ENCODE measurements at places on chromosomes 1 and 21.
A peak's percentile ranks its signal among the peaks of the same experiment; 100 is the strongest.

- DNase-seq: no peak
Measured at GRCh38 chr1:97050506-97050905, 328.9 kb downstream of the PTBP2 start.

DNA sequence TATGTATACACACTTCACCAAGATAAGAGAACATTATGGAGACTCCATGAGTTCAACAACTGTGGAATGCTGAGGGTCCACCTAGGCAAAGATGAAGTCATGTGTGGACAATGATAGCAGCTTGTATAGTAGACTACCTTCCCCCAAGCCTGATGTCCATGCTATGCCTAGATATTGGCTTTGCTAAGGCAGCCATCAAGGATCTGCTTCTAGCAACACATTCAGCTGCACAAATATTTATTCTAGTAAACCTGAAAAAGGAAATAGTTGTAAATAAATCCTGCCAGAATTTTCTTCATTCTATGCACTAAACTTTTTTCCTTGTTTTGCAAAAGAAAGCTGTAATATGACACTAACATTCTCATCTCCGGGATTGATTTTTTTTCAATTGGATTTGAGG lies 7.0 kb upstream of the LPAR3 start:
- no peak for DNase-seq

- DNase-seq: no peak
Measured at GRCh38 chr1:232474826-232475225, 155.1 kb downstream of the SIPA1L2 start.

DNA sequence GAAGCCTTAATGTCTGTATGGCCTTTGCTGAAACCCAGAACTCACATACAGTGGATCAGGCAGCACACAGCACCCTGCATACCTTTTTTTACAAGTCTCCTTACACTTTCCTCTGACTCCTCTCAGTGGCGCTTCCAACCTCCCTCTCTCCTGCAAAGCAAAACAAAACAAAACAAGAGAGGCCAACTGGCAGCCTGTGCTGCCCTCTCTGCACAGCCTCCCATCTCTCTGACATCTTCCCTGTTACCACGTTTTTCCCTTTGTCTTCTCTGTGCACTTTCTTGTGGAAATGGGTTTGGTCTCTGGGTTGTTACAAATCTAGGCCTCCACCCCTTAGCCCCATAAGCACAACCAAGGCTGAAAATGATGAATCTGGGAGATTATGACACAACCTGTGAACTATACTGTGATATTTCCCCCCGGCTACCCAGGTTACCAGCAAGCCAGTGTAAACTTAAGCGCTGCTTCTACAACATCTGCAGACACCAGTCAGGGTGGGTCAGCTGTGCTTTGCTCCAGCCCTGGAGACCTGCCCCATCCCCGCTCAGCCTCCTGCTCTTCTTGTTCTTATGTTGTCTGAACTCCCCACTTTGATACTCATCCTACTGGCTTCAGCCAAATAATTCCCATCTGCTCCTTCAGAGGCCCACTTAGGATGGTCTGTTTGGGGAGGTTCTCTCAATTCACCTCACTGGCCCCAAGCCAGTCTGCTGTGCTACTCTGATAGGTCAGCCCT lies 54.9 kb upstream of the FMOD start:
- DNase-seq: no peak

GRCh38 chr1:153513023-153513422 lies 22.8 kb downstream of the S100A6 start:
- peak; percentile 68 for DNase-seq

- no peak for DNase-seq
Measured at GRCh38 chr1:117631359-117632160, 25.7 kb downstream of the TENT5C start.

DNA sequence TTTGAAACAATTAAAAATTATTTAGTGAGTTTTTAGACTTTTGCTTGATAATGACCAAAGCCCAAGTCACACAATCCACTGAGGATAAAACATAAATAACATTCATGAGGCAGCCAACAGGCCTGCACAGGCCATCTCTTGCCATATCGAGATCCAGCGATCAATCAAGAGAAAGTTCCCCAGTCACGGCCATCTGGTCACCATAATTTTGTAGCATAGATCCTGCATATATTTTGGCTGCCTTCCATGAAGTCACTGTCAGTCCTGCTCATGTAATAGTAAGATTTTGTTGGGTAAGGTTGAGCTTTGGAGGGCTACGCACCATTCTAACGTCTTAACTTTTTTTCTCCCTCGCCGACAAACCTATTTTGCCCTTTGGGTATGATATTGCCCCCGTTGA lies 17.5 kb downstream of the KPNA6 start:
- no peak for DNase-seq

GRCh38 chr21:32412162-32413014 lies at the start of gene EVA1C:
EVA1C (plus strand) TSS chr21:32412706; CDS start chr21:32412854, 148 bp downstream.
- DNase-seq: peak; percentile 8

- no peak for DNase-seq
Measured at GRCh38 chr1:76269155-76269554, 194.6 kb downstream of the ST6GALNAC3 start.

GRCh38 chr1:29519788-29520110 lies 283.4 kb downstream of the PTPRU start:
- DNase-seq: no peak

- DNase-seq: no peak
Measured at GRCh38 chr1:109863667-109864046, 47.0 kb upstream of the CSF1 start.

- no peak for DNase-seq
Measured at GRCh38 chr1:31621847-31622730, 4.6 kb downstream of the HCRTR1 start.

- DNase-seq: no peak
Measured at GRCh38 chr1:217527151-217527550, 103.7 kb downstream of the GPATCH2 start.

GRCh38 chr21:33197496-33197895 lies 32.2 kb upstream of the IFNAR2 start:
- DNase-seq: no peak

DNA sequence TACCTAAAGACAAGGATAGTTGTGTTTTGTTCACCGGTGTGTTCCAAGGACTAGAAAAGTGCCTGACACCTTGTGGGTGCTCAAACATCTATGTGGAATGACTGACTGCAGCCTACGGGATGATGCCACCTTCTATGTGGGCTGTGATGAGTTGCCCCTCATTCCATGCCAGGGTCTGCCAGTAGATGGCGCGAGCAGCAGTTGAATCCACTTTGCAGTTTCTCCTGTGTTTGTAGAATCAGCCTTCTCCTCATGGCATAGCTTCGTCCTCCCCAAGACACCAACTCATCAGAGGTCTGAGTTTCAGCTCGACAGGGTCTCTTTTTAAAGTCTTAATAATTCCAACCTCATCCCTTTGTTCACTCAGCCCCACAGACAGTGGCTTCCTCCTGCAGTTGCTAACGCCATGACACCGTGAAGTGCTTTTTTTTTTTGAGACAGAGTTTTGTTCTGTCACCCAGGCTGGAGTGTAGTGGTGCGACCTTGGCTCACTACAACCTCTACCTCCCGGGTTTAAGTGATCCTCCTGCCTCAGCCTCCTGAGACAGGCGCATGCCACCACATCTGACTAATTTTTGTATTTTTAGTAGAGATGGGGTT lies 133.7 kb downstream of the CAPN8 start:
- DNase-seq: peak; percentile 16

GRCh38 chr1:234701737-234702341 lies 91.9 kb upstream of the IRF2BP2 start:
- no peak for DNase-seq

DNA sequence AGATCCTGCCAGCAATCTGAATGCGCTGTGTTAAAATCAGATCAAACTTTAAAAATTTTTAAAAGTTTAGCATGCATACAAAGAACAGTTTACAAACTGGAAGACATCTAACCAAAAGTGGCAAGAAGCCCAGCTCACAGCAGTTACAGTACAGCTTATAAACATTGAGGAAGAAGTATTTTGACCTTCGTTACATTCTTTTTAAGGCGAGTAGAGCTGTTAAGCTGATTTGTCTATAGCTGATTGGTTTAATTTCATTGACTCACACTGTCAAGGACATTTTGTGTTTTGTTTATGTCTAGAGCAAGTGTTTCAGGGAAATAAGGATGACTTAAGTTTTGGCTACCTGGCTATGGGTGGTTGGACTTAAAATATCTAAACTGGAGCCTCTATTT lies 3.0 kb upstream of the PGM1 start:
- DNase-seq: no peak

GRCh38 chr1:152151646-152152045 lies 7.4 kb downstream of the RPTN start:
- DNase-seq: no peak

- DNase-seq: no peak
Measured at GRCh38 chr1:2981981-2982614, 39.2 kb upstream of the ACTRT2 start.

- no peak for DNase-seq
Measured at GRCh38 chr1:171213559-171214454, 28.7 kb downstream of the FMO2 start.

DNA sequence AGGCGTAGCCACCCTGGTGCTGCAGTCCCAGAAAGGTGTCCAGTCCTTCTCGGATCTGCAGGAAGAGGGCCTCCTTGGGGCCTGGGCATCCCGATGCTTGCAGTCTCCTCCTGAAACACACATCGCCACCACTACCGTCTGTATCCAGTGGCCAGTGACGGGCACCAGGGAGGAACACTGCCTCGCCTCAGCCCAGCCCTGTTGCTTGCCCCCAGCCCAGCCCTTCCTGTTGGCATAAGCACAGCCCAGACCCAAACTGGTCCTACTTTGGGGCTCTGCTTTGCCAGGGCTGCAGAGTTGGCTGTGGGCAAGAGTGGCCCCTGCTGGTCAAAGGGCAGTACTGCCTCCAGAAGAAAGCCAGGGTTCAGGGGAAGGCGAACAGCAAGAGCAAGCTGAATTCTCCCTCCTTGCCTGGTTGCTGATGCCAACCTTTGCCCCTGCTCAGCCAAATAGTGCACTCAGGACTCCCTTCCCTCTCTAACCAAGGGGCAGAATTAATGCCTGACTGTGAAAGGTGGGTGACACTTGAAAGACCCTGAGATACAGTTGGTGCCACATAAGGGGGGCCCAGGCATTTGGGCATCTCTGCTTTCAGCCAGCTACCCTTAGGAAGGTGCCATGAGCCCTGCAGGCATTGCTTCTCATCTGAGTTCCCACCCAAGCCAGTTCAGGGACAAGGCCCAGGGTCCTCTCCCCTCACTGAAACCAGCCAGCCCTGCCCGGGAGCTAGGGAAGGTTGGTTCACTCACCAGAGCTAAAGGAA lies 11.1 kb upstream of the ARHGEF2 start:
- peak; percentile 53 for DNase-seq

GRCh38 chr1:112317611-112318062 lies 78.4 kb upstream of the CTTNBP2NL start:
- DNase-seq: no peak

DNA sequence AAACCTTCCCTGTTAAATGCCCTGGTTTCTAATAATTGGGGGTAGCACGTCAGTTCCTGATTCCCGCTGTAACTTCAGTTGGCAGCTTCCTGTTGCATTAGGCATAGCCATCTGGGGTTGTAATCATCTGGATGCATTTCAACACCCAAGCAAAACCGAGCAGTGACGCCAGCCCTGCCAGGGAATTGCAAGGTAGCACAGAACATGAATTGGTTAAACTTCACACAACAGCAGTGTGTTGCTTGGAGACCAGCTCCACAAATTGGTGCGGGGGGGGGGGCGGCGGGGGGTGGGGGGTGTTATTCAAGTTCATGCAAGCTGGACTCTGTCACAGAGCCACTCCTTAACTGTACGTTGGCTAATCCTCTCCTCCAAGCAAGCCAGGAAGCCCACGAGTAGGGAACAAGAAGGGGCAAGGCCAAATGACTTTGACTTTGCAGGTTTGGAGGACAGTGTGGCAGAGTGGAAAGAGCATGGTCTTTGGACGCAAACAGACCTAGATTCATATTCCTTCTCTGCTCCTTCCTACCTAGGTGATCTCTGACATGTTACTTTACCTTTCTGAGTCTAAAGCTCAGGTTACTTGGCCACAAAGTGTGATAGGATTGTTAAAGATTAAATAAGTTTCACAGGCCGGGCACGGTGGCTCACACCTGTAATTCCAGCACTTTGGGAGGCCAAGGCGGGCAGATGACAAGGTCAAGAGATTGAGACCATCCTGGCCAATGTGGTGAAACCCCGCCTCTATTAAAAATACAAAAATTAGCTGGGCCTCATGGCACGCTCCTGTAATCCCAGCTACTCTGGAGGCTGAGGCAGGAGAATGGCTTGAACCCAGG lies 4.7 kb downstream of the LAX1 start:
- DNase-seq: peak; percentile 75

Data from DMS153 (cell line).